ENCODE measurements at places on chromosomes 1 and 21. TPM values are rescaled to one million over a fixed set of nuclear protein-coding genes. Genes with fewer than 3 reads are reported as not detected.
A peak's percentile ranks its signal among the peaks of the same experiment; 100 is the strongest.

DNA sequence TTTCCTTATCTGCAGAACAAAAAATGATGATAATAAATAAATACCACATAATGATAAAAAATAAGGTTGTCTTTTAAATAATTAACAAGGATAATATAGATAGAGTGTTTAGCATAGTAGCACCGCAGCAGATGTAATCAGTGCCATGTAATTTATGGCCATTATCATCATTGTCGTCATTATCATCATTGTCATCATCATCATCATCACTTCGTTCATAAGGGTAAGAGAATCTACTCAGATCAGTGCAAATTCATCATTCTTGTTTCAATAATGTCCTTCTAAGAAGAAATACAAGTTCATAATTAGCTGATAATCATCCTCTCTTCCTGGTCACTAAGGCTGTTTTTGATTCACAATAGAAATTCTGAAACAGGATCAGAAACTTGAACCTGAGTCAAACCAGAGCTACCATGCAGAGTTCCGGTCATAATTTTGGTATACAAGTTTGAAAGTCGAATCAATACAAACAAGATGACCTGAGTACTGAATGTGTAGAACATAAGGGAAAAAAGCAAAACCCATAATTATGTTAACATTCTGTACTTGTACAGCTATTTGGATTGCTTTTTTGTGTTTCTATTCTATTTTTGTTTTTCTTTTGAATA lies 172.0 kb downstream of the LRRC40 start:
- DNase-seq: no peak

- DNase-seq: no peak
Observed at GRCh38 chr1:245810789-245811337, 656.1 kb downstream of the KIF26B start.

DNA sequence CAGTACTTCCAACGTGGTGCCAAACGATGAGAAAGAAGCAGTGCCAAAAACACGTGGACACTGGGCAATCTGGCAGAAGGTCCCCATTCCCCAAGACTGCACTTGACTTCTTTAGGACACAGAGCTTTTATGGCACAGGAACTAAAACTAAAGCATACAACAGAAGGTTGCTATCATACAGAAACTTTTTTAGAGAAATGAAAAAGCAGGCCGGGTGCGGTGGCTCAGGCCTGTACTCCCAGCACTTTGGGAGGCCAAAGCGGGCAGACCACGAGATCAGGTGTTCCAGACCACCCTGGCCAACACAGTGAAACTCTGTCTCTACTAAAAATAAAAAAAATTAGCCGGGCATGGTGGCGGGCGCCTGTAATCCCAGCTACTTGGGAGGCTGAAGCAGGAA lies 43.0 kb downstream of the GNB1 start:
- no peak for DNase-seq

ARHGEF10L gene
- not detected for total RNA-seq

DNA sequence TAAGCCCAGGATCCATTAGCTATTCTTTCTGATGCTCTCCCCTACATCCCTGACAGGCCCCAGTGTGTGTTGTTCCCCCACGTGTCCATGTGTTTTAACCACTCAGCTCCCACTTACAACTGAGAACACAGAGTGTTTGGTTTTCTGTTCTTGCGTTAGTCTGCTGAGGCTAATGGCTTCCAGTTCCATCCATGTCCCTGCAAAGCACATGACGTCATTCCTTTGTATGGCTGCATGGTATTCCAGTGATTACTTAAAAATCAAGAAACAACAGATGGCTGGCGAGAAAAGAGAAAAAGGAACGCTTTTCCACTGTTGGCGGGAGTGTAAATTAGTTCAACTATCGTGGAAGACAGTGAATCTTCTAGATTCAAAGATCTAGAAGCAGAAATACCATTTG lies 556.0 kb downstream of the PTPRC start:
- no peak for DNase-seq

DNA sequence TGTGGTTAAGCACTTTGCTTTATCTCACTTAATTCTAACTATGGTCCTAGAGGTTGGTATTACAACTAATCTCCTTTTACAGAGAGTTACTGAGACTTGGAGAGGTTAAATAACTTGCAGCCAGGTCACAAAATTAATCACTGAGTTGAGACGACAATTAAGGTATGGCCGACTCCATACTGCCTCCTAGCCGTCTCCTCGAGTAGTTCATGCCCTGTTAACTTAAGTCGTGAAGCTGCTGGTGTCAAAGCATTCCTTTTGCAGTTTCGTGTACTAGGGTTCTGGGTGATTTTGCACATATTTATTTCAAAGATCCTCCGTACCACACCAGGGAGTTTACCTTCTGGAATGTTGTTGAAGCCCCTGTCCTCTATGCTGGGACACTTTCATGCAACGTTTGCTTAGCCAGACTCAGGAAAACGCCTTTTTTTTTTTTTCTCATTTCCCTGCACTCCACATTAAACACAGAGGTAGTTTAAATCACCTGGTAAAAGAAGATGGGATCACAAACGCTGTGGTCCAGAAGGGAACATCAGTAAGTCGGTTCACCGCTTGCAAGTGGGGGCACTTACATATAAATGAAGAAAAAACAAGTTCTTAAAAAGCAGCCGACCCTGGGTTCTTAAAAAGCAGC lies 570 bp upstream of the NEK7 start:
- DNase-seq: peak; percentile 75

DNA sequence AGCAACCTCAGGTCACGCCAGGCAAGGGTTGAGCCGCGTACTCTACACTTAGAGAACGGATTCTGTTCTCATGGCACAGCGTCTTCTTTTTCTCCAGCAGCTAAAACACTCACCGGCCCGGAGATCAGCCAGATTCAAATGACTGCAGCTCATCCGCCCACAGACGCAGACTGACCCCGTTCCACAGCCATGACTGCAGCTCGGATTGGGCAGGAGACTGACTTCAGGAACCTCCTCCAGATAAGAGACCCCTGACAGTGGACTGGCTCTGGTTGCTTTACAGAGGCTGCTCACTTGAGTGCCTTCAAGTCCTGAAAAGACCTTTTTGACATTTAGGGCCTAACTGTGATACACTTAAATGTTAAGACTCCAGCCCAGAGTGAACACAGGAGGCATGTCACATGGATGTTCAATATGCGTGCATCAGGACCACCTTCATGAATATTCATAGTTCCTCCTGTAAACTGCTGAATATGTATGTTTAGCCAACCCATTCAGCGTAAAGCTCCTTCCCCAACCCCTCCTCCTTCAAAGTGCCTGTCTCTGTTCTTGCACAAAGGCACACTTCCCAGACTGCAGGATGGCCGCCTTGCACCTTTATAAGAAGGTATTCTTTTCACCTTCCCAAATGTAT lies 42.6 kb downstream of the BACE2 start:
- no peak for DNase-seq

DNA sequence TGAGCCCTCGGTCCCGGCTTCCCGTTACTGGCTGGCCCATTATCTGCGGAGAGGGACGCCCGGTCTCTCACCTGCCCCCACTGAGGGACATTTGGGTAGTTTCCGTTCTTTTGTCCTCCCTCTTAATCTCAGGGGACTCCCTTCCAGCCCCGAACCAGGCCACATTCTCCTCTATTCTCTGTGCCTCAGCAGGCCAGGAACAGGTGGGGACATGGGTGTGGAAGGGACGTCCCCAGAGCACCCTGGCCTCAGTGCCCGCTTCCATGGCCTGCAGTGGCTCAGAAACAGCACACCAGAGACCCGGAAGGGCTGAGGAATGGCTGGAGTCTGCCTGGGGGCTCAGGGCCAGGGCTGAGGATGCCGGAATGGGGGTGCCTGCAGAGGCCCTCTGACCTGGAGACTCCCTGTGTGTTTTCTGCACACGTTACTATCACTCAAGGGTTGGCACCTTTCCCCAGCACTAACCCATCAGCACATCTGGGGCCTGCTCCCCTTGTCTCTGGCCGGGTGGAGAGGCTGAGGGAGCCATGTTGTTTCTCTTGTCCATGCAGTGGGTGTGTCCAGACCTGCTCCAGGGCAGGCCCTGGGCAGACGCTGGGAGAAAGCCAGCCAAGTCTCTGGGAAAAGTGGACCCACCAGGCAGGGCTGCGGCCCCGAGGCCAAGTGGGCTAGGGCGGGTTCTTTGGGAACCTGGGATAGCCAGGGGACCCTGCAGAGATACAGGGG lies 10.0 kb upstream of the DNMT3L start:
- no peak for DNase-seq

CYP4B1 gene
- not detected for total RNA-seq

DNA sequence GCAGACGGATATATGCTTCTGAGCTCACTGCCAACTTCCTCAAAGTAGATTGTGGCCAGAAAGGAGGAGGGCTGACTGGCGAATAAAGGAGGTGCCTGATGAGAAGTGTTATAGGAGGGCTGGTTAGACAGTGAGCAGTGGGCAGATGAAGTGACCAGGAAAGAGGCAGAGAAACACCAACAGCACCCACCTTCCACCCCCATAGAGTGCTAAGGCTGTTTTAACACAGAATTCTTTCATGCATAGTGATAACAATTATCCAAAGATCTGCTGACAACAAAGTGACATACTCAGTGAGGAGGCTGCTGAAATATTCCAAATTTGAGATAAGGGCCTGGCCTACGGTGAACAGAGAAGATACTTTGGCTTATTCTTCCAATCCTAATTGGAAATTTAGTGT lies 21.2 kb upstream of the MTR start:
- DNase-seq: no peak

DIRAS3 gene
- total RNA-seq: not detected

SIPA1L2 gene
- total RNA-seq: 2.1 TPM

- DNase-seq: no peak
Observed at GRCh38 chr1:182867861-182868260, 28.7 kb downstream of the DHX9 start.

GRCh38 chr21:17491716-17492414 lies 21.0 kb upstream of the CXADR start:
- no peak for DNase-seq

- no peak for DNase-seq
Observed at GRCh38 chr1:171585715-171586114, 36.3 kb upstream of the MYOCOS start.

DSTYK gene
- total RNA-seq: 17.2 TPM

ACTA1 gene
- not detected for total RNA-seq

- no peak for DNase-seq
Observed at GRCh38 chr21:43824333-43825241, 35.2 kb downstream of the RRP1 start.

DNA sequence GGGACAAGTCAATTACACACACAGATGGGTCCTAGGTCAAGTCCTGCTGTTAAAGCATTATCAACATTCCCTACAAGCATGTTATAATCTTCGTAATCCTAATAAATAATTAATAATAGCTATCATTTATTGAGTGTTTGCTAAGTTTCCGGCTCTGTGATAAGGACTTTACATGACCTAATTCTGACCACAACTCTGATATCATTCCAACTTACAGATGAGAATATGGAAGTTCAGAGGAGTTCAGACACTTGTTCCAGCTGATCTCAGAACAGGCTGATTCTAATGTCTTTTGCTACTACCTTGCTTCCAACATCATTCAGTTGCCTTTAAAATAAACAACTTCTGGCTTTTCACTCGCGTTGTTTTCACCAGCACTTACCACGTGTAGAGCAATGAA lies 770.1 kb upstream of the CXADR start:
- DNase-seq: no peak

DNA sequence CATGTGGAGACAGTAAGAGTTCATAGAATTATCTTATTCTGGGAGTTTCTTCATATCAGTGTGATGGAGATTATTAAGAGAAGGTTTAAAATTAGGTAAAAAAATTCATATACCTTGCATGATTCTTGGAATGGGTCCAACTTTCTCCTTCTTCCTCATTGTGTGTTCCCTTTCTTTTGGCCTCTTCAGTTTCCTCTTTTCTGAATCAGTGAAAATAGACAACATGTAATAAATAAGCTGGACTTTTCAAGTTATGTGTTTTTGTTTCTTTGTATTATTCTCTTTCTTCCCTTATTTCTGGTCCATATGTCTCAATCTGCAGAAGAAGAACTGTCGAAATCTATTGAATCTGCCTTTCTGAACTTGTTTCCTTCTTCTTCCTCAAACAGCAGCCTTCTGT lies 30.5 kb downstream of the C4BPA start:
- no peak for DNase-seq

- no peak for DNase-seq
Observed at GRCh38 chr1:68233202-68233601, 879 bp upstream of the WLS start.

DNA sequence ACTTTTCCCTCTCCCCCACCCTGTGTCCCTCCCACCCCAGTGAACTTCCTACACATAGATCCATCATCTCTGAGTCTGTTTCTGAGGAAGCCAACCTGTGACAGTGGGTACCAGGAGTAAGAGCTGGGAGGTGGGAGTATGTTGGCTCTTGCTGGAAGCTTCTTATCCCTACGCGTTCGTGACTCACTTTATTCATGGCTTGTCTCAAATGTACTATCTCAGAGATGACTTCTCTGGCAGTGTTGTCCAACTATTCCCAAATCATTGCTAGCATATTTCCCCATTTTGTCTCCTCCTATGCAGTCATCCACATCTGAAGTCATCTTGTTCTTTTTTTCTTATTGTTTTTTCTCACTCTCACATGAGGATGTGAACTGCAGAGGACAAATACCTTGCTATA lies 88.0 kb downstream of the HIVEP3 start:
- no peak for DNase-seq

- DNase-seq: no peak
Observed at GRCh38 chr1:245805532-245805931, 650.7 kb downstream of the KIF26B start.
